Activated CD4-positive, alpha-beta T cell treated with anti-CD3 and anti-CD28 coated beads for 48 hours (primary cell): ENCODE measurements at places on chromosomes 11 and 22.
A peak's percentile ranks its signal among the peaks of the same experiment; 100 is the strongest.

GRCh38 chr11:76524919-76525318 is 80.1 kb downstream of the EMSY start:
- no peak for DNase-seq

GRCh38 chr11:134947556-134947955 is 535.5 kb upstream of the B3GAT1 start:
- no peak for DNase-seq

- DNase-seq: no peak
Measured at GRCh38 chr11:5242933-5243815, 6.5 kb downstream of the HBG1 start.

DNA sequence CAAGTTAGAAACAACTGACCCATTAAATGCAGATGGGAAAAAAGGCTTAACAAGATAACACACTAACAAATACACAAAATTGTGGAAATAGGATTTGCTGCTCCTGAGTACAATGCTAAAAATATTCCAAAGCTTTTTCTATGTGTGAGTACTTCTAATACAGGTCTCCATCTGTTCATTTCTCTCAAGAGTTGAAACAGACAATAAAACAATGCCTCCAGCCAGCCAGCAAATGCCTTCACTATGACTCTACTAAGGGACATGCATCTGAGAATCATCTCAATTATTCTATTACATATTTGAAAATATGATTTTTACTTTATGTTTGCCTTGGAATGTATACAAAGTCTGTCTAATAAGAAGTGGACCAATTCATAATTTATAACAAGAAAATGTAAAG is 119.0 kb downstream of the CADM1 start:
- no peak for DNase-seq

GRCh38 chr22:38949889-38950405 is 7.5 kb upstream of the APOBEC3A start:
- DNase-seq: no peak

DNA sequence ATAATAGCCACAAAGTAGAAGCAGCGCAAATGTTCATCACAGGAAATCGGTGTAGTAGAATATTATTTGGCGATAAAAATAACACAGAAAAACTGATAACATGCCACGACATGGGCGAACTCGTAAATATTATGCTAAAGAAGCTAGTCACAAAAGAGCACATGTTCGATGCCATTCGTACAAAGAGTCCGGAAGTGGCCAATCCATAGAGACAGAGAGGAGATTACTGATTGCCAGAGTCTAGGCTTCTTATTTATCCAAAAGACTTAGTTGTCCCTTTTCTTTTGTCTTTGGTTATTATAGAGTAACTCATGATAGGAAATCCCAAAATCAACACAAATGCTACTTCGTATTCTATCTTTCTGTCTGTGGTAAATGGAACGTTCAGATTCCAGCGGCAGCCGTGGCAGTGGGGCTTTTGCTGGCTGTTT is 56.5 kb downstream of the MED15 start:
- no peak for DNase-seq

DNA sequence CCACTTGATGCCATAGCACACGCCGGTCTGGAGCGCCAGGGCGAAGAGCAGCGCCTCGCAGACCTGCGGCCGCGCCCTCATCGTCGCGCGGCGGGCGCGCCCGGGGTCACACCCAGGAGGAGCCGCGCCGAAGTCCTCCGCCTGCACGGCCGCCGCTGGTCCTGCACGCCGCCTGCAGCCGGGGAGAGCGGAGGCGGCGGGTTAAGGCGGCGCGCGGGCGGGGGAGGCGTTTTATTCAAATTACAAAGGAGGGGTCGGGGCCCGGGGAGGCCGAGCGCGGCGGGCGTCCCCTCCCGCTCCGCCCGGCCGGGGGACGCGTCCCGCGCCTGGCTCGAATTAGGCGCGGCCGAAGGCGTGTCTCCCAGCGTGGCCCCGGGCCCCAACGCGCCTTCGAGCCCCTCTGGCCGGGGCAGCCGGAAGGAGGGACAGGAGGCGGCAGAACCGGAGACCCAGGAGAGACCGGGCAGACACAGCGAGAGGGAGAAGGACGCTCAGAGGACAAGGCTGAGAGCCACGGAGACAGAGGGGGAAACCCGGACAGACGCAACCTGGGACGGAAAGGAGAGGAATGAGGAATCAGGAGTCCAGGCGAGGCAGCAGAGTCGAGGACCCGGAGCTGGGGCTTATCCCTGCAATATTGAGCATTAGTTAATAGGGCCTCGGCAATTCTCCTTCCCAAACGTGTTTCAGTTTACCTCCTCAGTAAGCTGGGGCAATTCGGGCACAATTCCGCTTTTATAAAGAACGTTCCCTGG is at the start of gene WNT11:
WNT11 (minus strand) TSS at position 176 of the 755 bp plus-strand sequence; CDS start at position 81, 95 bp downstream.
- DNase-seq: peak; percentile 23

- DNase-seq: no peak
Measured at GRCh38 chr11:107224836-107225235, 206.6 kb upstream of the GUCY1A2 start.

GRCh38 chr22:30884211-30885000 is 84.2 kb downstream of the MORC2 start:
- no peak for DNase-seq

DNA sequence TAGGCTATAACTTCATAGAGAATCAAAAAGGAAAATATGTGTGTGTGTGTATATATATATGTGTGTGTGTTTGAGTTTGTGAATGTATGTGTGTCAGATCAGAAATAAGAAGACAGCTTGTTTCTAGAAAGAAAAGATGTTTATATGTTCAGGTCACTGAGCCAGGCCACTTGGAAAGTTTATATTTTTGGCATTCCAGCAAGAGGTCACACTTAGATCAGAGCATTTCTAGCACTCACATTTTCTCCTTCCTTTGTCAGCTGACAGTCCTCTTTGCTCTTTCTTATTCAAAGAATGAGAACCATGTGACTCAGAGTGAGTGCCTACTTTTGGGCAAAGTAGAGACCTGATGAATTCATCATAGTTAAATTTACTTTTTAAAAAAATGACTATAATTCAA is 22.9 kb downstream of the RAB38 start:
- DNase-seq: no peak

- DNase-seq: no peak
Measured at GRCh38 chr11:87324817-87325489, 287.2 kb downstream of the TMEM135 start.

- peak; percentile 44 for DNase-seq
Measured at GRCh38 chr11:118046051-118046963, 30.6 kb upstream of the TMPRSS4 start.

GRCh38 chr11:90722552-90723190 is 499.8 kb upstream of the CHORDC1 start:
- DNase-seq: no peak

GRCh38 chr11:41201156-41201555 is 258.3 kb downstream of the LRRC4C start:
- DNase-seq: peak; percentile 21

DNA sequence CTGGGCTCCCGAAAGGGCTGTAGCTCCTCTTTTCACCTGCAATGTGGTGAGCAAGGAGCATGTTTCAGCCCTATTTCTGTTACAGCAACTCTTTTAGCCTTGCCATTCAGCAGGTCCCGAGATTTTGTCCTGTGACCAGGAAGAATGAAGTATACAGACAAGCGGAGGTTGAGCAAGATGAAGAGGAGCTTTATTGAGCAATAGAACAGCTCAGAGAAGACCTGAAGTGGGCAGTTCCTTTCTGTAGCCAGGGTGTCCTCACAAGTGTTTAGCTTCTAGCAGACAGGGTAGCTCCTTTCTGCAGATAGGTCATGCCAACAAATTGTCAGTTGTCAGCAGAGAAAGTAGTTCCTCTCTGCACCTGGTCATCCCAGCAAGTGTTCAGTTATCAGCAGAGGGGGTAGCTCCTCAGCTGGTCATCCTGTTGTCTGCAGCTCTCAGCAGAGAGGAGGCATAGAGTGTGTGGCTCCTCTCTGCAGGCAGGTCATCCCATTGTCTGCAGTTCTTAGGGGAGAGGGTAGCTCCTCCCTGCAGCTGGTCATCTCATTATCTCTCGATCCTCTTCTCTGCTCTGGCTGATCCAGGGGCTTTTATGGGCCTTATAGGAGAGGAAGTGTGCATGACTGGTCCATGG is 5.4 kb upstream of the OR56A4 start:
- no peak for DNase-seq

DNA sequence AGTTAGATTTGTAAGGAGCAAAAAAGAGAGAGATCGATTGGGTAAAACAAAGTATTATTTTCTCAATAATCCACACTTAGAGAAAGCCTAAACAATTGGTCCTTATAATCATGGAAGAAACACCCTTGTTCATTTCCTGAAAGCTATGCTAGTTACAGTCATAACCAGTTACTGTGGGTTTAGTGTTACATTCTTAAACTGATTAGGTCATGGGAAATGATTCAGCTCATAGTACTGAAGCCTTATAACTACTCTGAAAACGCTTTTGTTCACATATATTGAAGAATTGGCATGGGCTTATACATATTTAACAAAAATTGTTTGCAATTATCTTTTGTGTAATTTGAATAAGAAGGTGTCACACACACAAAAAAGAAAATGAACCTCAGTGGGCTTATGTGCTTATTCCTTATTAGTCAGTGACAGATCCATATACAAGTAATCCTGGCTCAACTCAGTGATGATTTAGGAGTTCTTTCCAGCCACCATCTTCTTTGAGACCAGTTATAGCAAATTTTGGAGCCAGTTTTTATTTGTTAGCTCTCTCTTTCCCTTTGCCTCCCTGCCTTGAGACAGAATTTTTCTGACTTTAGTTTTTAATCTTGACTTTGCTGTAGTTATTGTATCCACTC is 198.5 kb upstream of the CTSC start:
- DNase-seq: no peak

GRCh38 chr11:36363361-36364268 is 67.5 kb downstream of the PRR5L start:
- no peak for DNase-seq

GRCh38 chr22:46809153-46809885 is 46.9 kb downstream of the TBC1D22A start:
- no peak for DNase-seq

GRCh38 chr11:7493670-7494069 is 8.4 kb downstream of the OLFML1 start:
- DNase-seq: no peak

- no peak for DNase-seq
Measured at GRCh38 chr22:27097933-27098332, 440.5 kb downstream of the MIAT start.

DNA sequence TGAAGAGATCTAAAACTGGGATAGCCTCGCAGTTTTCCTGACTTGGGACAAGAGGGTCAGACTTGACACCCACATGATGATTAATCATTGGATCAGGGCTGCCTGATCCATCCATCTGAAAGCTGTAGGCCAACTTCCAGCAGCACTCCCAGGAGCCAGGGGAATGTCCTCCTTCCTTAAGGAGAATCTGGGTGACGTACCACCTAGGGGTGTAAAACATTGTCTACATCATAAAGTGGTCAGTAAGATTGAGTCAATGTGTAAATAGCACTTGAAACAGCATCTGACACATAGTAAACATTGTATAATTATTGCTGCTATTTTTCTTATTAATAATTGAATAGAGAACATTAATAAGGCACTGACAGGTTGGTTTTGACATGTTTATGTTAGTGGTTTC is 392.8 kb downstream of the JRKL start:
- DNase-seq: no peak

- DNase-seq: no peak
Measured at GRCh38 chr11:127651175-127651887, 650.8 kb upstream of the KIRREL3 start.

GRCh38 chr11:124716591-124716990 is 23.2 kb upstream of the NRGN start:
- DNase-seq: no peak
